ENCODE measurements at places on chromosomes 3 and 15.

DNA sequence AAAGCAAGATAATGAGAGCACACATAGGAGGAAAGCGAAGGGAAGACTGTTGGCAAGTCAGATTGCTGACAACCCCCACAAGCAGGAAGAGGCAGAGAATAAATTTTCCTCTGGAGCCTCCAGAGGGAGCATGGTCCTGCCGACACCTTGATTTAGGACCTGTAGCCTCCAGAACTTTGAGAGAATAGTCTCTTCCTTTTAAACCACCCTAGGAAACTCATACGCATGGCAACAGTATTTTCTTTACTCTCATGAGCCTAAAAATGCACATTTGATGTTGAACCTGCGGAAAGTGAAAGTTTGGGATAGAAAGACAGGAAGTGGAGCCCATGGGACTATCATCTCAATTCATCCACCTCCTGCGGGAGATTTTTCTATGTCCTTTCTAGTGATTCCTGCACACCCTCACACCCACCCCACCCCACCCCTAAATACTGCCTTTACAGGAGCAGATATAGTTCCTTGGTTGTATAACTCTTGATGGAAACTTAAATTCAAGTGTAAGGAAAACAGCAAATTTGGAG is 116.7 kb upstream of the LPP start:
- DNase-seq = peak; percentile 52

DNA sequence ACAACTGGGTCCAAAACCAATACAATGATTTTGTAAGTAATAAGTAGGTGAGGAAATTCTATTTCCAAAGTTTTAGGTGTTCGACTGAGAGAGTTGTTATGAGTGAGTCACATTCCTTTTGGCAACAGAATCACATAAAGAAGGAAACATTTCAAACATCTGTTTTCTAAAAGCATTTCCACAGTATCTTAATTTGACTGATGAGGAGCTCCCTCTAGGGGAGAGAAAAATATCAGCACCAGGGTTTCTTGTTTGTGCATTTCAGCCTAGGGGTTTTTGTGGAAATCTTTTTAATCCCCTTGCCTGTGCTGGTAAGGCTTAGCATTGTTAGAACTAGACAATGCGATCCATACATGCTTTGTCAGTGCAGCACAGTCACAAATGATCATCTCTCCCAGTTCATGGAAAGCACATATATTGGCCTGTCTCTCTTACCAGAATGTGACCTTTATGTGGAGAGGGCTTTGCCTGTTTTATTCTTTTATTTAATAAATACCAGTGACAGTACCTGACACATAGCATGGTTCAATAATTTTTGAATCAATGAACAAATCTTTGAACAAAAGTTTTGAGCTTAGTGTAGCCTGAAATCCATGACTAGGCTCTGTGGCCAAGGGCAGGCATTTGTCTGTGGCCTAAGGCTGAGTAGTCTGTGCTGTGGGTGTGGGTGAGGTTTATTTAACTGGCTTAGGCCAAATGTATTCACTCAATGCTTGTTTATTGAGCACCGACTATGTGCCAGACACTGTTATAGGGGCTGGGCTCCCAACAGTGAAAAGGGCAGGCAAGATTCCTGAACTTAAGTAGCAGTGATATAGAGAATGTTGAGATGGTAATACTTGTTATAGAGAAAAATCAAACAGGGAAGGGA is 21.1 kb upstream of the IQCF6 start:
- peak; percentile 84 for DNase-seq

GRCh38 chr3:118577055-118577777 is 457.4 kb downstream of the IGSF11 start:
- no peak for DNase-seq

DNA sequence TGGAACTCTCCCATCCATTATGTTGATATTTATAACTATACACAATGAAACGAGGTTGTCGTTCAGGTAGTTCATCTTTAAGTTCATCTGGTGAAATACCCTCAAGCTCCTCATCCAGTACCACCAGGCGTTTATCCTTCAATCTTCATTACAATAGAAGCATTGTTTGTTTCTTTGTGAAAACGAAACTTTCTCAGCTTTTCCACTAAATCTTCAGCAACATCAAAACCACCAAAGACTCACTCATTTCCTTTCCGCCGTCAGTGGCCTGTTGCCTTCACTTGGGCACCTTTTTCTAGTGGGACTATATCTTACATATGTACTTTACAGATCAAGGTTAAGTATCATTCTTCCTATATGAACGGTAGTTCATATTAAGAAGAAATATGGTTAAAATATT is 44.1 kb upstream of the TFG start:
- DNase-seq = no peak

- DNase-seq = peak; percentile 89
Observed at GRCh38 chr3:116770815-116771450, 61.4 kb downstream of the TUSC7 start.

DNA sequence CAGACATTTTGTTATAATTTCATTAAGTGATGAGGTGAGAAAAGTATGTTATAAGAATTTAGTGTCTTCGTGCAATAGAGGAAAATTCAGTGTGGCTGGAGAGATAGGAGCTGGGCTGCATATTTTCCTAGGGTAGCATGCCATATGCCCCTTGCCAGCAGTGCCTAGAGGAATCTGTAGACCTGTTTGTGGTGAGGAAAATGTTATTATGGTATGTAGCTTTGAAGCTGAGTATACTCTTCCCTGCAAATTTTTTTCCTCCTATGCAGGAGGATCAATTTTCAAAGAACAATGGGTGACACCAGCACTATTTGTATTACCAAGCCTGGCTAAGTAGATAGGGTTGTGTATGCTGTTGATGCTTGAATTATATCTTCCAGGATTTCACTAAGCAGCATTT is 200.6 kb downstream of the EDEM1 start:
- DNase-seq = no peak

DNA sequence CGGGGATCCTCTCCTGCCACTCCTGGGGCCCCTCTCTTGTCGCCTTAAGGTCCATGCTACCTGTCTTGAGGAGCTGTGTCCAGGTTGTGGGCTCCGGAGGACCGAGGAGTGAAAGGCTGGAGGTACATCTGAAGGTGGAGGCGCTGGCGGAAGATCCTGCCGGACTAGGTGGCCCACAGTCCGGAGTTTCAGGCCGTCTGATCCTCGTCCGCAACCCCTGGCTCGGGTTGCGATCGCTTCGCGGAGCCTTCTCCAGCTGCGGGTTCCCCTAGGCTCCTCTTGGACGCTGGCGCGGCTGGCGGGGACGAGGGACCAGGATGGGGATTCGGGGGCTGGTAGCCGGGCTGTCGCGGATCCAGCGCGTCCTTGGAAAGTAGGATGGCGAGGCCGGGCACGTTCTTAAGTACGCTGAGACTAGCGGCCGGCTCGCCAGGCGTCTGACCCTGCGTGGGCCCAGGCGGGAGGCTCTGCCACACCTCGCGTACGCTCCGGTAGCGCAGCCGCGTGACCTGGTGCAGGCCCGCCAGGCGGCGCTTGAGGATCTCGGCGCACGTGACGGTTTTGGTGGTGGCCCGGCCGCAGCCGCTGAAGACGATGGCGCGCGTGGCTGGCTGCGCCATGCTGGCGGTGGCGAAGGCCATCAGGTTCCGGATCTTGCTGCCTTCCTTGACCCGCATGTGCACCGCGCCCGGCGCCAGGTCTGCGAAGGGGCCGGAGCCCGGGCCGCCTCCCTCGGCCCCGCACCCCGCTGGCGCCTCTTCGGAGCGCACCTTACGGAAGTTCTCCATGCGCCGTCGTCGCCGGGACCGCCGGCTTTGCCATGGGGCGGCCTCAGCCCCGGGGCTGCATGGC is 550 bp downstream of the RPP25 start:
- peak; percentile 86 for DNase-seq

DNA sequence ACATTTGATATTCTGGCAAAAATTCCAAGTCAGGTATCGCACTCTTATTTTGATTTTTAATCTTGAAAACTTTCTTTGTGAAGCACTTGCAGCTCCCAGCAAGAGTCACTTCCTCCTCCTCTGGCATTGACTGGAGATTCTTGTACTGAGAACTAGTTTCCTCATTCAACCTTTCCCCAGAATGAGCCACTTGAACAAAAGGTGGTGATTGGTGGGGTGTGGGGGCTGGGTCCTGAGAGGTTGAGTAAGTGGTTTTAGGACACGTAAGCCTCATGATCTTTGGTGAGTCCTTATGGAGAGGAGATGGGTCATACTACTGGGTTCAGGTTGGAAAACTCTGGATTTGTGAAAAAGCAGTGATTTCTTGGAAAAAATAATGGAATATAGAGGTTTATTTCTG is 32.3 kb upstream of the ONECUT1 start:
- DNase-seq = no peak

DNA sequence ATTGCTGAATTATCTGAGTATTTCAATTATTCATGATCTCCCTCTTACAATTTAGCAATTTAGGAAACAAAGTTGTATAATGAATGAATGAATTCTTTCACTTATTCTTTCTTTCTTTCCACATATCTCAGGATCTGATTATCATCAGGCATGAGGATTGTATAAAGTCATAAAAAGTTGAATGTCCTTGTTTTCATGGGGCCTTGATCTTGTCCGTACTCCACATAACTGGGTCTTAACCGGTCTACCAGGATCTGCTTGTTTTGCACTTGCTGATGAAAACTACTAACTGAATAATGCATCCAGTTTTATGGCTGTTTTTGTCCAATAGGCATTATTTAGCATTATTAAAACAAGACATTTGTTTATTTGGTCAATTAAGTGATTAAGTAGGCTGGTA is 12.6 kb downstream of the C3orf85 start:
- no peak for DNase-seq

GRCh38 chr3:53718462-53718861 is 127.8 kb downstream of the CHDH start:
- DNase-seq = no peak

DNA sequence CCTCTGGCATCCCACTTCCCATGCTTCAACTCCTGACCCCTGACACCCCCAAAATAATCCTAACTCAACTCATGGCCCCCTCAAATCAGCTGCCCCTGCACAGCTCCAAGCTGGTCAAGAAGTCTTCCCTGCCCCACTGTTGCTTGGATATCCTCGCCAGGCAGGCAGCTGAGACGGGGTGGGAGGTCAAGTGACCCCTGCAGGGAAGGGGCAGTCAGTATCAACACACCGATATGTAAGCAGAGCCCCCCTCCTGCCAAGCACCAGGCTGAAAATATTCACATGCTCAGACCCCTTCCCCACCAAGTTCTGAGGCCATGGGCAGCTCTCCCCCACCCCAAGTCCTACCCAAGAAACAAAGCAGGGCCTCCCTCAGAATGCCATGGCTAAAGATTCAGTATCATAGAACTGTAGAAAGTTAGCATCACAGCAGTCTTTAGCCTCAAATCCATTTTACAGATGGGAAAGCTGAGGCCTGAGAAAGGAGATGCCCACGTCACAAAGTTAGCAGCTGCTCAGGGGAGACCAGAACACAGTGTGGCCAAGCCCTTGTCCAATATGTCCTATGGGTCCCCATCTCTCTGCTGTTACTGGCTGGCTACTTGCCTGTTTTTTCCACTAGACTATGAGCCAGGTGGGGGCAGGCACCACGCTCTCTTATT is 67.8 kb downstream of the SLC12A8 start:
- DNase-seq = peak; percentile 36

GRCh38 chr3:151289445-151289844 is 11.1 kb upstream of the P2RY14 start:
- DNase-seq = no peak

- DNase-seq = peak; percentile 96
Observed at GRCh38 chr3:48662753-48663488, at the start of gene CELSR3. CELSR3 (minus strand) TSS chr3:48662886; CDS start chr3:48662634, 252 bp downstream.

- DNase-seq = no peak
Observed at GRCh38 chr3:182148360-182148759, 436.6 kb downstream of the SOX2 start.

- no peak for DNase-seq
Observed at GRCh38 chr15:98730860-98731711, 82.7 kb downstream of the IGF1R start.

DNA sequence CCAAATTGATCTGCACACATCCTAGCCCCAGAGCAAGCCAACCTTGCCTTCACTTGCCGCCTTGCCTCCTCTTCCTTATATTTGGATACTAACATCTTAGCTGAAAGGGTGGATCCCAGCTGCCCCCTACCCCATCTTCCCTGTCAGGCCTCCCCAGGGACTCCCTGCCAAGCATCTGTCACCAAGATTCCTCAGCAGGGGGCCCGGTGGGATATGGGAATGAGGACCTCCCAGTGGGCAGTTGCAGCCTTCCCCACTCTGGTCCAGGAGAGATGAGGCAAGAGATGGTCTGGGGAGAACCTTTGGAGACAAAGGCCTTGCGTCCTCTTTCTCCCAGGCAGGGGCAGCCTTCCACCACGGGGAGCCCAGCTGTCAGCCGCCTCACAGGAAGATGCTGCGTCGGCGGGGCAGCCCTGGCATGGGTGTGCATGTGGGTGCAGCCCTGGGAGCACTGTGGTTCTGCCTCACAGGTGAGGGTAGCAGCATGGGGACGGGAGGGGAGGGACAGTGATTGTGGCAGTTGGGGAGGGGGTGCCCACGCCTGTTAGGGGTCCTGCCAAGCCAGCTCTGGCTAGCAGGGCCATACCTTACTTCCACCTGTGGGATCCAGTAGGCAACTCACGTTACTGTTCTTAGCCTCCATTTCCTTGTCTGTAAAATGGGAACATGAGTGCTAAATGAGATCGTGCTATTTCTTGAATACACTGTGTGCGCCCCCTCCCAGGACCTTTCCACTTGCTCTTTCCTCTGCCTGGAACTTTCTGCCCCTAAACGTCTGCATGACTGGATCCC is 15.3 kb downstream of the CD276 start:
- no peak for DNase-seq

- peak; percentile 9 for DNase-seq
Observed at GRCh38 chr3:183583331-183584245, 28.1 kb upstream of the KLHL6 start.

- DNase-seq = peak; percentile 67
Observed at GRCh38 chr15:73240866-73241499, 127.8 kb downstream of the HCN4 start.

DNA sequence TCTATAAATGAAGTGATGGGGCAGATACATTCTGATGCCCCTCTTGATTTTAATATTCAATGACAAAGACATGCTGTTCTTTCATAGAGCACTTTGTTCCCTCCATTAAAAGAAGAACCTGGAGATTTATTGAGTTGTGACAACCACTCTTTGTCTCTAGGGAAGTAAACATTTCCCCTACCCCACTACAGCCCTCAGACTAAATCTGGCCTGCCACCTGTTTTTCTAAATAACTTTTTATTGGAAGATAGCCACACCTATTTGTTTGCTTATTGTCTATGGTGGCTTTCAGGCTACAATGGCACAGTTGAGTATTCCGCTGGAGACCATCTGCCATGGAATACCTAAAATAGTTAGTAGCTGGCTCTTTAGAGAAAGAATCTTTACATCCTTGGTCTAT is 41.2 kb upstream of the ZNF385D start:
- DNase-seq = no peak

DNA sequence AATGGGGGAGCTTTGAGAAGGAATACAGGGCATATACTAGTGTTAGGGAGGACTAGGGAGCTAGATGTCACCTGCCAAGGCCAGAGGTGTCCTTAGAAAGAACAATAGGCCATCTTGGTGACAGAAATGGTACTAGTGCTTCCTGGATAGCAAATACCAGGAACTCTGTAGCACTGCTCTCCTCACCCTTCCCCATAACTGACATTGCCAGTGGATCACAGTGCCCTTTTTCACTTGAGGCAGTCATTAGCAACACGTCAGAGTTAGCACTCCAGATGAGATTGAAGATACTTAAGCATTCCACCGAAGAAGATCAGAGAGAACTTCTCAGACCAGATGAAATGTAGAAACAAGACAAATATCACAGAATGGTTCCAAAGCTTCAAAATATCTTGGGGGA is 103.1 kb upstream of the PDZRN3 start:
- no peak for DNase-seq

Measured in neural progenitor cell (in vitro differentiated cells).